ENCODE measurements at places on chromosomes 7 and 10. TPM values are rescaled to one million over a fixed set of nuclear protein-coding genes. Genes with fewer than 3 reads are reported as not detected.

- no peak for DNase-seq
These were observed 69.9 kb downstream of the NKX6-2 start for GRCh38 chr10:132715776-132716680.

DNA sequence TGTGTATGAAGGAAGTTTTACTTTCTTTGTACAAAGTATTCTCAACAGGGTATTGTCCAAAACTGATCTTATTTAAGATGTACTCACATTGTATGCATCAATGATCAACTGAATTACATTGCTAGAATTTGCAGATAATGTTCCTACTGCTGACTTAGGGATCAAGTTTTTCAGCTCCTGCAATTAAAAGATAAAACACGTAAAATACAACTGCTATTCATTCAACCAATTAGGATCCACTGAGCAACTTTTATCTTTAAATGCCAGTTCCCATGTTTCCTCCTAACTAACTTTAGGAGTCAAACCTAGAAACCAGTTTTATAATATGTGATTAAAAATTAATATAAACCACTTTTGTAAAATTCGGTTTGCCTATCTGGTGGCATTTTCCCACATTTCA, 35.9 kb downstream of the ITGB1 start:
- no peak for DNase-seq

The SEMA3D gene
- 32.8 TPM for total RNA-seq

DNA sequence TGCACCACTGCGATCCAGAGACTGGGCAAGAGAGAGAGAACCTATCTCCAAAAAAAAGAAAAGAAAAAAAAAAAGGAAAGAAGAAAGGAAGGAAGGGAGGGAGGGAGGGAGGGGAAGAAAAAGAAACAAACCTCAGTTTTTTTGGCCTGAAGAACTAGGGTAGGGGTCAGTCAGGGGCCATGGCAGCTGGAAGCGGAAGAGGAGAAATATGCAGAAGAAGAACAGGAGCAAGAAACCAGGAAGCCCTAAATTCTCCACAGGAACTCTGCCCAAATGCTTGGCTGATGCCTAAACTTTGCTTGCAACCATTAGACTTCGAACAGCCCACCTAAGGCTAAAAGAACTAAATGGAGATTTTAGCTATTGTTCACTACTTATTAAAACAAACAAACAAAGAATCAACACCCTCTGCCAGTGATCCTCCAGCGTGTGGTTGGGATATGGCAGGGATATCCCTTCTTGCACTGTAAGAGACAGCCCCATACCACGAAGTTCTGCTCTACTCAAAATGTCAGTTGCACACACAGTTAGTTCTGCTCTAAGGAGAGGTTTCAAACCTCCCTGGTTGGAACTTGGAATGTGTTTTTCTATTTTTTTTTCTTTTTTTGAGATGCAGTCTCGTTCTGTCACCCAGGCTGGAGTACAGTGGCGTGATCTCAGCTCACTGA, 139.5 kb downstream of the FAM107B start:
- no peak for DNase-seq

DNA sequence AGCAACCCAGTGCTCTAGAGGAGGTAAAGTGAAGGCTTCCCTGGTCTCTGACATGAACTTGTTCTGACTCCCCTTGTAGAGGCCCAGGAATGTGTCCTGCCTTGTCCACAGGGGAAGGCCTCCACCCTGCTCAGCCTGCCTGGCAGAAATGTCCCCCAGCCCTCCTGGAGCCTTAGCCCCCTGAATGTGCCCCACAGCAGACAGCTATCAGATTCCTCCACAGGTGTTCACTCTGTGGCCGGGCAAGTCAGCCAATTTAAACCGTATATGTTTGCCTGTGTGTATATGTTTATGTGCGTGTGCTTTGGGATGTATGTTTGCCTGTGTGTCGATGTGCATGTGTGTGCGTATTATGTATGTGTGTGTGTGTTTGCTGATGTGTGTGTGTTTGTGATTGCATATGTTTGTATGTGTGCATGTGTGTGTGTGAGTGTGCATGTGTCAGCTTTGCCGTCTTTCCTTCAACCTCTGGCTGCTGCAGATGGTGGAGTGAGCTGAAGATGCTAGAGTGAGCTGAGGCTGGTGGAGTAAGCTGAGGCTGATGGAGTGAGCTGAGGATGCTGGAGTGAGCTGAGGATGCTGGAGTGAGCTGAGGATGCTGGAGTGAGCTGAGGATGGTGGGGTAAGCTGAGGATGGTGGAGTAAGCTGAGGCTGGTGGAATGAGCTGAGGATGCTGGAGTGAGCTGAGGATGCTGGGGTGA, 68.9 kb upstream of the ANTXRL start:
- no peak for DNase-seq

The LIPJ gene
- 0.39 TPM for total RNA-seq

DNA sequence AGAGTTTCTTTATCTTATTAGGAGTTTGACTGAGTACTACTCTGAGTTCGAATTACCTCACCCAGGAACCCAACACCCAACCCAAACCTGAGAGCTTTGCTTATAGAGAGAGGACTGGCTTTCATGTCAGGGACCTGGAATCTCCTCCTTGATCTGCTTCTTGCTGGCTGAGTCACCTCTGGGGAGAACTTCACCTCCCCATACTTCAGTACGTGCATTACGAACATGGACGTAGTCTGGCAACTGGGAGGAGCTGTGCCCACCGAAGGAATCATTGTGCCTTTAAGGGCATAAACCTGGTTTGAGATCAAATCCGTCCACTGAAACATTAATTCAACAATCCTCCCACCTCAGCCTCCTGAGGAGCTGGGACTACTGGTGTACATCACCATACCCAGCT, 12.2 kb upstream of the PSAP start:
- DNase-seq = no peak

GRCh38 chr10:34658934-34659333, 156.2 kb downstream of the PARD3 start:
- no peak for DNase-seq

DNA sequence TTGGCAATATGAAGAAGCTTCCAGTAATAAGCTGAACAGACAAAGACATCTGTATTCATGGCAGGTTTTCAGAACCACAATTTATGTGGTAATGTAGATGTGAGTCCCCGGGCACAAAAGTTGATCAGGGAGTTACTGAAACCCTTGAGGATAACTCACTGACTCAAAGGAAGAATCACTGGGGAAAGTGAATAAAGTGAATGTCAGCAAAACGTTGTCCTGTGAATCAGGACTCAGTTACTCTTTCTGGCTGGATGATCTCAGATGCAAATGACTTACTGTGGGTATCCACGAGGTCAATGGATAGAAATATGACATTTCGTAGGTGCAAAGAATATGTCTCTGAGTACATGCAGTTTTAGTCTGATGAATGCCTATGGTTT, 172.8 kb upstream of the CTBP2 start:
- DNase-seq = no peak

- DNase-seq = no peak
These were observed 17.8 kb upstream of the CCDC71L start for GRCh38 chr7:106678795-106679152.

Data from ureter (tissue), 1 donor.